Activated CD8-positive, alpha-beta memory T cell treated with anti-CD3 and anti-CD28 coated beads, Interleukin-2, amount 10 ng/mL, durations not matched to agents 7 days and 5 days (primary cell): ENCODE measurements at places on chromosomes 7 and 10. TPM values are rescaled to one million over a fixed set of nuclear protein-coding genes. Genes with fewer than 3 reads are reported as not detected.

DNA sequence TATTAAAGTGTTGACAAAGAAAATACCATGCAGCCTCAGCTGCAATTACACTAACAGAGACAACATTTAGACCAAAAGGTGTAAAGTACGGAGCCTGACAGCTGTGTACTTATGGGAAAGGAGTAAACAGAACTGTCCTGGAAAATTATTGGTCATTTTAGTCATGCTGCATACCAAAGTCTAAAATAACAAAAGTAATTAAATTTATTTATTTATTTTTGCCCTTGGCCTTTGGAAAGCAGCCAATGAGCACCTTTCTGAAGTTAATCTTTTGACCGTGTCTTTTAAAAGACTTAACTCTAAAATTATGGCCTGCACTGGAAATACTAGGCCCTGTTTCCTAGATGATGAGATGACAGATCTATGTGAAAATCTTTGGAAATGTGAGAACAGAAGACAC is 597.6 kb downstream of the NXPH1 start:
- H3K4me3 ChIP-seq = no peak overlapping the region
- H3K27ac ChIP-seq = no peak overlapping the region
- H3K4me1 ChIP-seq = no peaks in the 10 kb centered on the region
- H3K27me3 ChIP-seq = no peaks in the 10 kb centered on the region

GRCh38 chr7:36048141-36048901 is 104.7 kb upstream of the EEPD1 start:
- no peak overlapping the region for H3K27ac ChIP-seq
- H3K4me3 ChIP-seq = no peak overlapping the region
- peaks cover 19% of the 10 kb centered on the region for H3K27me3 ChIP-seq
- H3K36me3 ChIP-seq = no peaks in the 10 kb centered on the region
- no peaks in the 10 kb centered on the region for H3K4me1 ChIP-seq
- DNase-seq = no peak

DNA sequence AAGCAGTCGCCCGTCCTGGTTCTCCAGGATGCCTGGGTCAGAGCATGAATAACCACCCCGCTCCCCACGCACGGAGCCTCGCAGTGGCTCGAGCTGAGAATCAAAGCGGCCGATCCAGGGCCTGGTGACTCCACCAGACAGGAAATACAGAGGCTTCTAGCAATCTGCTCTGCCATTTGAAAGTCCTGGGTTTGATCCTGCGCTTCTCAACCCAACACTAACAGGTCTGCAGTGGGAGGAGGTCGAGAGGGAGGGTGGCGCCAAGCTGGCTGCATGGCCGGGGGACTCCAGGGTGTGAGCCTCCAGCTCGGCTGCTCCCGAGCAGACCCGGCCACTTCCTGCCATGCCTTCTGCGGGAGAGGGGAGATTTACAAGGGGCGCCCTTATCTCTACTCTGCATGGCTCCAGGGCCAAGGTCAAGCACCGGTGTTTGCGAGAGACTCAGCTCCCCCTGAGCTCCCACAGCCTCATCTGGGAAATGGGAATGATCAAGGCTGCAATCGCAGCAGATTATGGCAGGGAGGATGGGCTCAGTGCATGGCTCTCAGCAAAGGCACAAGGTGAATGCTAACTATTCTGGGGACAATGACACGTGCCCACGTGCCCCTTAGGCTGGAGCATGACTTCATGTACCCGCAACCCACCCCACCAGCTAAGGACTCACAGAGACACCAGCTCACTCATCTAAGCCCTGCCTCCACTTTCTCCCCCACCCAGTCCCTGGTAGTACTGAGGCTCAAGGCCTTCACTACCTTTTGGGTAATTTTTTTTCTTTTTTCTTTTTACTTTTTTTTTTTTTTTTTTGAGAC is 73.9 kb upstream of the TNRC18 start:
- H3K36me3 ChIP-seq = peaks cover 13% of the 10 kb centered on the region
- peaks cover 19% of the 10 kb centered on the region for H3K4me1 ChIP-seq
- no peak for DNase-seq
- no peaks in the 10 kb centered on the region for H3K27me3 ChIP-seq
- H3K27ac ChIP-seq = no peak overlapping the region

- H3K36me3 ChIP-seq = no peaks in the 10 kb centered on the region
- H3K4me1 ChIP-seq = no peaks in the 10 kb centered on the region
- H3K4me3 ChIP-seq = no peak overlapping the region
Measured at GRCh38 chr7:81062755-81063154, 143.9 kb upstream of the SEMA3C start.

GRCh38 chr10:53846809-53847208 is 954.2 kb downstream of the PCDH15 start:
- H3K27ac ChIP-seq = no peak overlapping the region
- no peaks in the 10 kb centered on the region for H3K27me3 ChIP-seq
- H3K4me1 ChIP-seq = no peaks in the 10 kb centered on the region
- DNase-seq = no peak

- H3K27ac ChIP-seq = no peak overlapping the region
- H3K4me3 ChIP-seq = no peak overlapping the region
- no peak for DNase-seq
Measured at GRCh38 chr7:134422638-134423037, 36.3 kb downstream of the AKR1B1 start.

GRCh38 chr7:48681006-48681405 is 243.3 kb upstream of the CDC14C start:
- H3K27me3 ChIP-seq = no peaks in the 10 kb centered on the region
- H3K27ac ChIP-seq = no peak overlapping the region
- no peaks in the 10 kb centered on the region for H3K4me1 ChIP-seq
- H3K4me3 ChIP-seq = no peak overlapping the region
- DNase-seq = no peak

GRCh38 chr10:127756264-127756663 is 19.3 kb downstream of the FOXI2 start:
- no peaks in the 10 kb centered on the region for H3K4me1 ChIP-seq
- no peaks in the 10 kb centered on the region for H3K36me3 ChIP-seq
- no peak overlapping the region for H3K27ac ChIP-seq
- H3K4me3 ChIP-seq = no peak overlapping the region

GRCh38 chr10:14146025-14146424 is 184.7 kb downstream of the FRMD4A start:
- no peak overlapping the region for H3K27ac ChIP-seq
- peaks cover 25% of the 10 kb centered on the region for H3K27me3 ChIP-seq
- no peak overlapping the region for H3K4me3 ChIP-seq
- no peak for DNase-seq
- no peaks in the 10 kb centered on the region for H3K4me1 ChIP-seq

DNA sequence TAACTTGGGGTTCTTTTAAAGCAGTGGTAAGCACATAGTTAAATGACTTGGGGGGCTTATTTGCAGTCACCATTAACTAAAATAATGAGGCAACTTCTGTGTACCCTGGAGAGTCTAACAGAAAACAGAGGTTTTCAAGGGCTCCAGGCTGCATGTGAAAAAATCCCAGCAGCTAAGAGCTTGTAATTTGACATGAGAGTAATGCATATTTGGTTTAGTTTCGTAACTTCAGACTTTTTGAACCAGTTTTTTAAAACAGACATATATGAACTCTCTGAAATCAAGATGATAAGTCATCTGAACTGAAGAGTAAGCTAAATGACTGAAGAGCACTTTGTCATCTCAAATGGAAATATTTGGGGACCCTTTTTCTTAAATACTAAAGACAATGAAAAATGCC is 40.2 kb upstream of the IFRD1 start:
- H3K36me3 ChIP-seq = no peaks in the 10 kb centered on the region
- DNase-seq = no peak
- no peaks in the 10 kb centered on the region for H3K4me1 ChIP-seq
- no peak overlapping the region for H3K27ac ChIP-seq
- H3K4me3 ChIP-seq = no peak overlapping the region

GRCh38 chr7:118040562-118040961 is 143.4 kb upstream of the LSM8 start:
- H3K4me3 ChIP-seq = no peak overlapping the region
- no peaks in the 10 kb centered on the region for H3K36me3 ChIP-seq
- H3K27me3 ChIP-seq = no peaks in the 10 kb centered on the region

DNA sequence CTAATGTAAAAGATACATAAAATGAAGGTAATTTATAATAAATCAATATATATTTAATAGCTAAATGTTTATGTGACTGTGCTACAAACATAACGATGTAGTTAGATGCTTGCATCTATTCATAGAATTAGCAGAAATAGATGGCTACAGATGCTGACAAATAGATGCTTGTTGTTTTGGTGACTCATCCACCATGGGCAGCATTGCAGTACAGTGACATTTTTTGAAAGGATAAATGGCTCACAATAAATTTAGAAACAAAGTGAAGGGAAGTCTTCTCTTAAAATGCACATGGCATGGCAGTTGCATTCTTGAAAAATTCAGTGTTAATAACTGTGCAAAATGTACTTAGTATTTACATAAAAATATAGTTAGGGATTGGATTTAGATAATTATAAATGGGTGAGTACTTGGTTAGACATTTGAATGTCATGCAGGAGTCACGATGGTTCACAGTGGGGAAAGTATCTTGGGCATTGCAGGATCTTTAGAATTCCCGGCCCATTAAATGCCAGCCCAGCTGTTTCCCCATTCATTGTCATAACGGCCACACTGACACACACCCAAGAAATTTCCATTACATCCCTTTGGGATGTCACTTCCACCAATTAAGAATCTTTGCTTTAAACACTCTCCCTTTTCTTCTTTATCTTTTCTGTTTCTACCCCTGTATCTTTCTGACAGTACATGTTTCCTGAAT is 564.1 kb downstream of the ATRNL1 start:
- H3K27me3 ChIP-seq = no peaks in the 10 kb centered on the region
- no peak overlapping the region for H3K27ac ChIP-seq
- no peaks in the 10 kb centered on the region for H3K36me3 ChIP-seq
- DNase-seq = no peak
- no peaks in the 10 kb centered on the region for H3K4me1 ChIP-seq

GRCh38 chr10:125707541-125708468 is 11.7 kb upstream of the EDRF1 start:
- no peak overlapping the region for H3K27ac ChIP-seq
- no peak overlapping the region for H3K4me3 ChIP-seq
- H3K36me3 ChIP-seq = no peaks in the 10 kb centered on the region
- no peaks in the 10 kb centered on the region for H3K4me1 ChIP-seq

GRCh38 chr7:78476851-78477405 is 678.4 kb downstream of the PHTF2 start:
- no peaks in the 10 kb centered on the region for H3K36me3 ChIP-seq
- no peak overlapping the region for H3K4me3 ChIP-seq
- H3K4me1 ChIP-seq = no peaks in the 10 kb centered on the region
- no peaks in the 10 kb centered on the region for H3K27me3 ChIP-seq

DNA sequence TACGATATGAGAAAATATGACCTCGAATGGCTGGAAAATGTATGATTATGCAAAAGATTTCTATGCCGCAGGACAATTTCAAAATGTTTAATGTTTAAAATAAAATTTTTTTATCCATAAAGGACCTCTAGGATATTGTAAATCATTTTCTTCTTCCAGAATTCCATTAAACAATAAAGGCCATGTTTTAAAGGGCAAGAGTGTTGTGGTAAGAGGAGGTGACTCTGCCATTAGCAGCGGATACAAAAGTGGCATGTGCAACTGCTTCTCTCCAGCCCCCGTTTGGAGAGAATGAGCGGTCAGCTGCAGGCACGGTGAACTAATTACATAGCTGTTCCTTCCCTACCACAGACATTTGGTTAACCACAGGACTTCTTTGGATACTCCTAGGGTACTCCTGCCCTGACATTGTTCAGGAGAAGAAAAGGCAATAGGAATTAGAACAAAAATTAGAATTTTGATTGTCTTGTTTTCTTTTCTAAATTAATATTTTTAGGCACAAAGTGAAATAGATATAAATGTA is 63.8 kb downstream of the HBP1 start:
- no peak for DNase-seq
- peaks cover 4% of the 10 kb centered on the region for H3K4me1 ChIP-seq
- H3K4me3 ChIP-seq = no peak overlapping the region

DNA sequence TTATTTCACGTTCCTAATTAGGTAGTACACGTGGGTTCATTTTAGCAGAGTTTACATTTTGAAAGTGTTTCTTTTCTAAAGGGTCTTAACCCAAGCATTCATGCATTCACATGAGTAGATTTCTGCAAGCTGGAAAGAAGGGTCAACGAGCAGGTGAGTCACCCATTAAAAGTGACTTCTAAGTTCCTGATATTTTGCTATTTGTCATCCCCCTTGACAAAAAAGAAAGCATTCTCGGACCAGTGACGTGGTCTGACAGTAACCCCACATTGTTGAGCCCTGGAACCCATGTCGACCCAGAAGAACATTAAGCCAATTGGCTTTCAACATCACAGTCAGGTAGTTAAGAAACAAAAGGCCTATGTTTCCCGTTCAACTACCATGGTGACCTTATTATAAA is 49.6 kb downstream of the ABCB5 start:
- H3K36me3 ChIP-seq = no peaks in the 10 kb centered on the region
- DNase-seq = no peak
- H3K4me1 ChIP-seq = no peaks in the 10 kb centered on the region
- H3K4me3 ChIP-seq = no peak overlapping the region
- no peak overlapping the region for H3K27ac ChIP-seq

DNA sequence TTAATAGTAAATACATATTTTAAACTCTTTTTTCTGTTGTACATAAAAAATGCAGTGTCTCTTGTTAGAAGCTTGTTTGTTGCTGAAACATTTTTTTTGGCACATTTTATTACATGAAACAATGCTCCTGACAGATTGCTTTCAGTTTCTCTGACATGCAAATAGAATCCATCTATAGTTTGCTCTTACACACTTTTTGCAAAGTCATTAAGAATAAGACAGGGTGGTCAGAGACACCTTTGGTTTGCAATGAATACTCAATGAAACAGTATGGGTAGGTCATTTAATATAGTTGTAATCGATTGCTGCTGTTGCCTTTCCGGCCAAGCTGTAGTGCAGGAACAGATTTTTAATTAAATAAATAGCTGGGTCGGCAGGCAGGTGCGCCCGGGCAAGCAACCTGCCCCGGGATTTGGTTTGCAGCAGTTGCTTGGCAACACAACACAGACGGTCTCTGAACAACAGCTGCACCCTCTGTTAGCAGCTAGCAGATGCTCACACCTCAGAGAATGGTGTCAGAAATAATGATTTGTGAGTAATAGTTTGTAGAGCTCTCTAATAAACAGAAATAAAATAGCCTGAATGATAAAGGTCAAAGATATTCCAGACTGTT is 115.7 kb upstream of the CACNA2D1 start:
- no peaks in the 10 kb centered on the region for H3K36me3 ChIP-seq
- H3K27me3 ChIP-seq = no peaks in the 10 kb centered on the region
- no peaks in the 10 kb centered on the region for H3K4me1 ChIP-seq
- DNase-seq = no peak

DNA sequence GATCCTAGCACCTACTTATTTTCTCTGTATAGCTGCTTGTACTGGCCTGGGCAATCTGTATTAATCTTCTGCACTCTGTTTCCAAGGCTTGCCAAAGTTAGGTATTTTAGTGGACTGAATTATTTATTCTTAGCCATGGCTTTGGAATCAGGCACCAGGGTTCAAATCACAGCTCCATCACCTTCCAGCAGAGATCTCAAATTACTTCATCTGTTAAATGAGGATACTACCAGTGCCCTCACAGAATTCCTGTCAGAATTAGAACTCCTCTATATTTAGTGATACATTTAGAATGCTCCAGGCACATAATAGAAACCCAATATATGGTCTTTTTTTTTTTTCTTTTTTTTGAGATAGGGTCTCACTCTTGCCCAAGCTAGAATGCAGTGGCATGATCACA is 17.6 kb downstream of the ARMH3 start:
- peaks cover 1% of the 10 kb centered on the region for H3K4me1 ChIP-seq
- DNase-seq = peak; percentile 7
- no peaks in the 10 kb centered on the region for H3K27me3 ChIP-seq
- peaks cover 11% of the 10 kb centered on the region for H3K36me3 ChIP-seq
- H3K27ac ChIP-seq = no peak overlapping the region

ARHGEF35 gene
- total RNA-seq = 1.7 TPM

CFAP46 gene
- not detected for total RNA-seq

KRIT1 gene
- 45.4 TPM for total RNA-seq

TMEM176A gene
- total RNA-seq = not detected

SPRN gene
- not detected for total RNA-seq

IFIT1B gene
- 0.29 TPM for total RNA-seq

IGFBP1 gene
- total RNA-seq = not detected

MYOZ1 gene
- total RNA-seq = not detected
